ENCODE measurements at places on chromosomes 2 and 18.
A peak's percentile ranks its signal among the peaks of the same experiment; 100 is the strongest.

GRCh38 chr2:68722712-68723111 lies 11.9 kb upstream of the ARHGAP25 start:
- DNase-seq = no peak

GRCh38 chr2:27735263-27735904 lies 36.1 kb upstream of the MRPL33 start:
- DNase-seq = peak; percentile 26

GRCh38 chr18:7147399-7147798 lies 29.8 kb upstream of the LAMA1 start:
- no peak for DNase-seq

GRCh38 chr18:48304906-48305693 lies 104.1 kb downstream of the ZBTB7C start:
- DNase-seq = no peak

DNA sequence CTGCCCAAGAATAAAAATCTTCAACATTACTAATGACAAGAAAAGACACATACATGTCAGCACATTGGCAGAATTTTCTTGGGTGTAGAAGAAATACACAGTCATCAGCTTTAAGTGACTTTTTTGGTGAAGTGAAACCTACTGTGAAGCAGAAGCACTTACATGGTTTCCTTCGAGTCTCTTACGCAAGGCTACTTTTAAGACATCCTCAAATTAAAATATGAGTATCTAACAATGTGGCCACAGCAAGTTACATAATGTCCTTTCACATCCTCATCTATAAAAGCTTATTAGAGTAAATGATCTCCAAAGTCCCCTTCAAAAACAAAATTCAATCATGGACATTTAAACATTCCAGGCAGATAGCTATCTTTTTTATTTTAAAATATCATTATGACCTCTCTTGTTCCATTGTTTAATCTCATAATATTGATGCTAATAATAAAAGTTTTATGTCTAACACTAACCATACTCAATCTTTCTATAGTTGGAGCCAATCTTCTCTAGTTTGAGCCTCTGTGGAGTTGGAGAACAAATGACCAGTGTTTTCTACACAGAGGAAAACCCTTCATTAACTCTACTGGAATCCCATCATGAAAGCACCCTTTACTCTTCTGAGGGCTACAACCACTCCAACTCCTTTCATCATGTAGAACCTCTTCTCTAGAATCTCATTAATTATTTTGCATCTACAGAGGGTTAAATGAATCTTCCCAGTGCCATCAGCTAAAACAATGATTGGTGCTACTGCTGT lies 182.2 kb upstream of the ZFP36L2 start:
- DNase-seq = no peak

DNA sequence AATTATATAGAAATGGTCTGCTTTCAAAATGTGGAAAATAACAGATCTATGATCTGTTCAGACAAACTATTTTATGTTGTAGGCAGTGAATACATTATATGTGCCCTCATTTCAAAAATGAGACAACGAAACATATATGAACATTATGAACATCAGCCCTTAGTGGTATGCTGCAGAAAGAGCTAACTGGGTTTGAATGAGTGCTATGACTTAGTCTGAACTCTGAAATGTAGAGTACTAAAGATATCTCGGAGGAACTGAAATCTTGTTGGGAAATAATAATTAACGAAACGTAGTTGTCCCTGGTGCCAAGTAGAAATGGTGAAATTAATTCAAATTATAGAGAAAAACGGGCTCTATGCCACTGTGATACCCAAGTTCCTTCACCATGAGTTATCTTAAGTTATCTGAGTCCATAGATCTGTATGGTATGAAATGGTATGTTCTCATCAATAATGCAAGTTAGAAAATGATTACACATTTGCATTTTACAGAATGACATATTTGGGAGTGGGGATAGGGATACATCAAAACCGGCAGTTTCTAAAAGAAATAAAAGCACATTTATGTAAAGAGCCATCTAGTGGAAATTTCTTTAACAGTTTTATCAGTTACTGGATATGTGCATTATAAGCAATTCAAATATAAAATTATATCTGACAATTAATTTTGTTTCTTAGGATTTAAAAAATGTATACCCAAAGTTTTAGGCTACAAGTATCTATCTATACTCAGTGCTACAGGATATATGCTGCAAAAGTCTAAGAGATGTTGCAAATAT lies 26.7 kb downstream of the STARD6 start:
- DNase-seq = no peak

DNA sequence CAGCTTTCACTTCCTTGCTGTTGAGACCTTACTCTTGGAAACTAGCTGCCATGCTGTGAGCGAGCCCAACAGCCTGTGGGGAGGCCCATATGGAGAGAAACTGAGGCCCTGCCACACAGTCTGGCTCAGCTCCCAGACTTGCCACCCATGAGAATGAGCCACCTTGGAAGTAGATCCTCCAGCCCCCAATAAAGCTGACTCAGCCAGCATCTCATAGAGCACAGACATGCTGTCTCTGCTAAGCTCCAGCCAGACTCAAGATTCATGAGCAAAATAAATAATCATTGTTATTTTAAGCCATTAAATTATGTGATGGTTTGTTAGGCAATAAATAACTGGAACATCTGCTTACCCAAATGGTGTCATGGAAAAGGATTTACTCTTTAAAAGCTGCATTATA lies 53.6 kb upstream of the DDX18 start:
- no peak for DNase-seq

- DNase-seq = no peak
Observed at GRCh38 chr18:79167526-79168190, 98.5 kb downstream of the ATP9B start.

- no peak for DNase-seq
Observed at GRCh38 chr2:26529406-26530239, 51.7 kb upstream of the OTOF start.

GRCh38 chr2:41743324-41743723 lies 304.5 kb upstream of the PKDCC start:
- DNase-seq = no peak

GRCh38 chr2:179768765-179769164 lies 92.6 kb downstream of the ZNF385B start:
- no peak for DNase-seq

DNA sequence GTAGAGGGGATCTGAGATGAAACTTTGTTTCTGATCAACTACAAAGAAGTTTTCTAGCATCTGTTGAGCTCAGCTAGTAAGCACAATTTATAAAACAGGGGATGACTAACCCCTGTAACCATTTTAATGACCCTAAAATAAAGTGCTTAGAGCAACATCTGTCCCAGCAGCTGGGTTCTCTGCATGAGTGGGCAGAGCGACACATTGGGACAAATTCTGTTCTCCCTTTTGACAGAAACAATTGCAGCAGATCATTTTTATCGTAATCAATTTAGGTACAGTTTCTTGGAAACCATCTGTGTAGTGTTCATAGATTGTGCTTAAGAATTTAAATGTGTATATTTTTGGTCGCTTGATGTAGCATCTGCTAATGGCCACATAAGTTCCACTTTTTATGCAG lies 678.0 kb downstream of the RNF144A start:
- DNase-seq = no peak

DNA sequence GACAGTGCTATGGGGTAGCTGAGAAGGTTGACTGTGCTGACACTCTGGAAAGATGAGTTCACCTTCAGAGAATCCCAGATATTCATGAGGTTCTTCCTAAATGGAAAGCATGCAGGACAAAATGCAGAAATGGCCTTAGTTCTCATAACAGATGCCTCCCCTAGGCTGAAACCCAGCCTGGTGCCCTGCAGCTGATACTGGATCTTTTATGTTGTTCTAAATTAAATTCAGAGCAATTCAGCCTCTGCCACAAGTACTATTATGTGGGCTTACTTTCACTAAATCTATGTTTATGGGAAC lies 172.0 kb upstream of the SERPINE2 start:
- no peak for DNase-seq

DNA sequence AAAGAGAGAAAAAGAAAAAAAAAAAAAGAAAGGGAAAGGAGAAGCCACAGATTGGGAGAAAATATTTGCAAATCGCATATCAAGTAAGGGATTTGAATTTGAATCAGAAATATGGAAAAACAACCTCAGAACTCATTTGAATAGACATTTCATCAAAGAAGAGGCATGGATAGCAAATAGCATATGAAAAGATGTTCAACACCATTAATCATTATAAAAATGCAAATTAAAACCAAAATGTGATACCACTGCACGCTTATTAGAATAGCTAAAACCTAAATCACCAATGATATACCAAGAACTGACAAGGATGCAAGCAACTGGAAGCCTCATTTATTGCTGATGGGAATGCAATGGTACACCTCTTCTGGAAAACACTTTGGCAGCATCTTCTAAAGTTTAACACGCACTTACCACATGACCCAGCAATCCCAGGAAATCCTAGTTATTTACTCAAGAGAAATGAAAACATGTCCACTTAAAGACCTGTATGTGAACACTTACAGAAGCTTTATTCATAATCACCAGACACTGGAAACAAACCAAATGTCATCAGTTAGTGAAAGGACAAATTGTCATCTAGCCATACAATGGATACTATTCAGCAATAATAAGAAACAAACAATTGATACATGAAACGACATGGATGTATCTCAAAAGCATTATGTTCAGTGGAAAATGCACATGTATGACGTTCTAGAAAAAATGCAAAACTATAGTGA lies 10.3 kb downstream of the DNER start:
- no peak for DNase-seq

- no peak for DNase-seq
Observed at GRCh38 chr2:71353248-71353647, 21.7 kb downstream of the ZNF638 start.

DNA sequence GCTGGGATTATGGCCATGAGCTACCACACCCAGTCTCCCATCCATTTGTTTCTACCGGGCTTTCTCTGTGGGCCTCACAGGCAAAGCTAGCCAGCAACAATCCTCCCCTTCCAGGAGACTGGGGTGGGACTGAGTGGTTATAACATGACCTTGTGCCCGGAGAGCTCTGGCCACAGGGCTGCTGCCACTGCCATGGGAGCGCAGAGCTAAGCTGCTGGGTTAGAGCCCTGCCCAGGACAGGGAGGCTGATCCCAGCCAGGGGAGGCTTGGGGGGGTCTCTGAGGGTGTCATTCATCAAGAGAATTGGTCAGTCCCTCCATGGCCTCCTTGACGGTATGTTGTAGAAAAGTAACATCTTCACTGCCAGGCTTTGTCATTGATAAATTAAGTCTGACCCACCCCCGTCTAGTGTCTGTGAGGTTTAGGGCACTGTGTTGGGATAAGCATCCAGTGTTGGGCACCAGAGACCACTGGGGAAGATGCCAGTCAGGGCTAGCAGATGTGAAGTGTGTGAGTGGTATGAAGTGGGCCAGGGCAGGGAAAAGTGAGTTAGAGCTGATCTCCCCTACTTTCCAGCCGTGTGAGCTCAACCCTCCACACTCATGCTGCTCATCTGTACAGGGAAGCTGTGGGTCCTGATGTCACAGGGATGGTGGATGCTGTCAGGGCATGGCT lies 368.4 kb upstream of the HS6ST1 start:
- no peak for DNase-seq

DNA sequence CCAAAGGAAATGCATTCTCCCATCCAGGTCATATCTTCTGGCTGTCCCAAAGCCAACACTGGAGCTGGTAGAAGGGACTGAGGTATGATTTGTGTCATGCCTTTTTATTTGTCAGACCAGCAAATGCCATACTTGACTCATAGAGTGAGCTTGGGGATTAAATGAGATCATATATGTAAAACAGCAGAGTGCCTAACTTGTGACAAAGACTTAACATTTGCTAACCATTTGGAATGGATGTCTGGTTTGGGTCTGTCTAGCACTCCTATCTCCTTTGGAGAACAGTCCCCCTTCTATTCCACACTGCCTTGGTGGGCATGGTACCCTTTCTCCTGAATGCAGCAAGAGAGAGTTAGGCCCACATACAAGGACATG lies 128.5 kb upstream of the LGALSL start:
- no peak for DNase-seq

DNA sequence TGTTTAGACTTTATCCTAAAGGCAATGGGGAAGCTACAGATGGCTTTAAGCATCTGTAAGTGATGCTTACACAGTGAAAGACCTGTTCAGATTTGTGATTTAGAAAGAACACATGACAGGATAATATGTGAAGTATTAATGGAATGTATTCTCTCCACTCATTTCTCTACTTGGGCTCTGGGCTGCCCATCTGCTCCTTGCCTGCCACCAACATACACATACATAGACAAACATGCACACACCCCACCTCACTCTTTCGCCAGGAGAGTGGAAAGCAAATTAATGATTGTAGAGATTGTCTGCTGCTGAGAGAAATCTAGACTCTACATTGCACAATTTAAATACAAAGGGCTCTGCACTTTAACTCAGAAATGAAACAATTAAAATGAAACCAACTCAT lies 61.0 kb upstream of the NFE2L2 start:
- DNase-seq = no peak

DNA sequence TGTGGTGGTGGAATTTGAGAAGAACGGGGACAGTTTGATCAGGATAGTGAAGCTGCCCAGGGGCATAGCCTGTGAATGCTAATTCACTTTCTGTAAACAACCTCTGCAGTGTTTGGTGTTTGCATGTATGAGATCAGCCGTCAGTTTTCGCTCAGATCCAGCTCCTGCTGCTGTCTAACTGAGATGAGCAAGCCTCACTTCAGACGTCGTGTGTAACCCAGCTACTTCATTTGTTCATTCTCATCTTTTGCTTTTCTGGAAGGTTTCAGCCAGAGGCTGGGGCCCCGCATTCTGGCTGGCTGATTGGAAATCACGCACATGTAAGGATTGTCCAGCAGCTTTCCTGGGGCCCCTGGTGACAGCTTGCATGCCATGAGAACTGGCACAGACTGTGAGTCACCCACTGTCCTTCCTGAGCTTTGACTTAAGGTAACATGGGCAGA lies 48.9 kb downstream of the LDLRAD4 start:
- DNase-seq = no peak

GRCh38 chr2:66525606-66526005 lies 90.7 kb downstream of the MEIS1 start:
- no peak for DNase-seq

- DNase-seq = no peak
Observed at GRCh38 chr2:233700028-233700635, 7.4 kb downstream of the UGT1A6 start.

DNA sequence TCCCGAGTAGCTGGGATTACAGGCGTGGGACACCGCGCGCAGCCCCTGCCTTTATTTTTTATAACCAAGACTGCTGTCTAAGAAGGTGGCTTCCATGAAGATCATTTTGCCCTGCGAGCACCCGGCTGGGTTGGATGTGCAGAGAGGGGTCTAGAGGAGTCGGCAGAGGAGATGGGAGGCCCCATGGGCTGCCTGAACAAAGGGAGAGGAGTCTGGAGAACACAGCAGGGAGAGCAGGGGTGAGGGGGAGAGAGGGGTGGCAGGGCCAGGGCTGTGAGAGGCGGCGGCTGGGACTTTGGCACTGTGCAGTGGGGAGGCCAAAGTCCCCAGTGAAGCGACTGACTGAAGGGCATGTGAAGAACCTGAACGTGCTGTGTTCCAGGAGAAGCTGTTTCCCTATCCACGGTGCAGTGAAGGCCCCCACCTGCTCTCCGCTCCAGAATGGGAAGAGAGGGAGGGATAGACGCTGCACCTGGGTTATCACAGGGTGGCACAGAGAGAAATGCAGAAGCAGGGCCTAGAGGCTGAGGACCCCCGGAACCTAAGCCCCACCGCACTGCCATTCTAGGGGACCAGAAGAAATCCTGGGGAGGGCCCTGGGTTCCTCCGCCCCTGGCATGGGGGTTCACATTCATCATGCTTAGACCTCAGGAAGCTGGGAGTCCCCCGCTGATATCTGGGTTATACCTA lies 24.8 kb upstream of the FOSL2 start:
- DNase-seq = no peak

- no peak for DNase-seq
Observed at GRCh38 chr2:204074456-204074855, 137.9 kb downstream of the ICOS start.

All from CD4-positive, alpha-beta memory T cell (primary cell).